ENCODE measurements at places on chromosomes 2 and 18.
A peak's percentile ranks its signal among the peaks of the same experiment; 100 is the strongest.

GRCh38 chr18:5142859-5143258 lies 54.2 kb downstream of the AKAIN1 start:
- no peak for DNase-seq

DNA sequence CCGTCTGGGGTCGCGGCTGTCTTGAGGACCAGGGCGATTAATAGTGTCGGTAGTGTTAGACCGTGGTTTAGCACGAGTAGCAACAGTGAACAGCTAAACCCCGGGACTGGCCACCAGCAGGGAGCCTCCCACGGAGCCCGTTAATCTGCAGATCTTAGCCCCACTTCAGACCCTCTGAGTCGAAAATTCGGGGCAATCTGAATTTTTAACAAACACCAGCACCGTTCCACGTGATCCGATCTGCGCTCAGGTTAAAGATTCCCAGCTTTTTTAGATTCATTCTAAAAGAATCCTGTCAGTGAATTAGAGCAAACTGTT lies 479 bp upstream of the ATP5F1A start:
- DNase-seq: no peak

DNA sequence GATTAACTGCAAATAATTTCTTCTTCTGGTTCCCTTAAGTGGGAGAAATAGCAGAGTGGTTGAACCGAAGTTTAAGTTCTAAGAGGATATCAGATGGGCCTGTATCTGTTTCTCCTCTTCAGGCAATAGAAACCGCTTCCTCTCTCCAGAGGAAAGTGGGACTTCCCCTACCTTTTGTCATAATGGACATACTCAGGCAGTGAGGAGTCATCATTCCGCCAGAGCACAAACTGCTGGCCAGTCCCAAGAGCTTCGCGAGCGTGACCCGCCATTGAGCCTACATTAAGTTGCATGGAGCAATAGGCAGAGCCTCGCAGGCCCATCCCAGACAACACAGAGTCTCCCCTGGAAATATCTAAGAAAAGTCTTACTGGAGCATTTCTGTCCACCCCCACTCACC lies 158.9 kb downstream of the LDLRAD4 start:
- DNase-seq: peak; percentile 58

DNA sequence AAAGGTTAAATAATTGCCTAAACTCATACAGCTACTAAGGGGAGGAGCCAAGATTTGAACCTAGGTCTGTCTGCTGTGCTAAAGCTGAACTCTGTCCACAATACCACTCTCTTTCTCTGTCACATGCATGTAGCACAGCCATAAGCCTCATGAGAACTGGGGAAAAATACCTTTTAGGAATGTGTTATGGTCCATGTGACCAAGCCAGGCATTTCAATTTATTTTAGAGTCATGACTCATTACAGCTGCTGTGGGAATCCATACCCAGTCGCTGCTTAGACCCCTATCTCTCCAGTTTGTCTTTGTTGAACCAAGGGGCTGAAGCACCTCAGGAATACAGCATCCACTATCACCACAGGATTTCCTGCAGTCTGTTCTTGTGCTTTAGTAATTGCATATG lies 200.0 kb upstream of the SIX3 start:
- no peak for DNase-seq

DNA sequence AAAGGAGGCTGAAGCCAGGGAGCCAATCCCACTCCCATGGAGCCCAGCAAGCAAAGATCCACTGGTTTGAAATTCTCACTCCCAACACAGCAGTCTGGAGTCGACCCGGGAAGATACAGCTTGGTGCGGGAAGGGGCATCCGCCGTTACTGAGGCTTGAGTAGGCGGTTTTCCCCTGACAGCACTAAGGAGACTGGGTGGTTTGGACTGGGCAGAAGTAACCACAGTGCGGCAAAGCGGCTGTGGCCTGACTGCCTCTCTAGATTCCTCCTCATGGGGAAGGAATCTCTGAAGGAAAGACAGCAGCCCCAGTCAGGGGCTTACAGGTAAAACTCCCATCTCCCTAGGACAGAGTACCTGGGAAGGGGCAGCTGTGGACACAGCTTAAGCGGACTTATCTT lies 261.6 kb upstream of the KYNU start:
- no peak for DNase-seq

Measured in CD4-positive, alpha-beta T cell treated with Interleukin-10 for 1 hour (primary cell).